ENCODE measurements at places on chromosomes 5 and 9. TPM values are rescaled to one million over a fixed set of nuclear protein-coding genes. Genes with fewer than 3 reads are reported as not detected.

- peaks cover 4% of the 10 kb centered on the region for H3K4me1 ChIP-seq
- no peaks in the 10 kb centered on the region for H3K36me3 ChIP-seq
- H3K4me3 ChIP-seq = no peak overlapping the region
- no peak overlapping the region for H3K27ac ChIP-seq
These were observed 49.9 kb upstream of the GPR151 start for GRCh38 chr5:146565764-146566367.

DNA sequence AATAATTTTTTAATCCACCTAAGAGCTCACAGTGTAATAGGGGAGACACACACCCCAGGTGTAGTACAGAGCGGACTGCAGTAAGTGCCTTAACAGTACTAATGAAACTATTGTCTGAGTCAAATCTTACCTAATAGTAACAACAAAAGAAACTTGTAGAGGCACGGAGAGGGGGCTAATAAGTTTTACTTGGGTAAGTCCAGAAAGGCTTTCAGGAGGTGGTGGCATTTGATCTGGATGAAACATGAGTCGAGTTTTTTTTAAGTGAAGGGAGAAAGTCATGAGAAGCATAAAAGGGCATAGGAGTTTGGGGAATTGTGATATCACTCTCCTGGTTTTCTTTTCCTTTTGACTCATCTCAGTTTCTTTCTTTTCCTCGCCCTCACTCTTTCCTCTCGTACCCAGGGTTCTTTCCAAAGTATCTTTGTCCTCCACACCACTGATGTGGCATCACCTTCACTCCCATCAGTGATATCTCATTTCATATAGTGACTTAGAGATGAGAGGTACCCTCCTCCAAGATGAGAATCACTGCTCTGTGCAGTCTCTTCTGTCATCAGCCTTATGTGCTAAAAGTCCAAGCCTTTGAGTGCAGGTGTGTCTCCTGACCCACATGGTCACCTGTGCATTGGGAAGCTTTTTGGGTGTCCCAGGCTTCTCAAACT, 2.0 kb downstream of the CTNNA1 start:
- H3K27me3 ChIP-seq = peaks cover 51% of the 10 kb centered on the region
- H3K4me1 ChIP-seq = peaks cover 8% of the 10 kb centered on the region
- peaks cover 3% of the 10 kb centered on the region for H3K36me3 ChIP-seq
- H3K4me3 ChIP-seq = no peak overlapping the region
- DNase-seq = no peak

- H3K36me3 ChIP-seq = no peaks in the 10 kb centered on the region
- no peak overlapping the region for H3K27ac ChIP-seq
- DNase-seq = no peak
- peaks cover 2% of the 10 kb centered on the region for H3K27me3 ChIP-seq
These were observed 372.1 kb upstream of the RIOK2 start for GRCh38 chr5:97554977-97555643.

DNA sequence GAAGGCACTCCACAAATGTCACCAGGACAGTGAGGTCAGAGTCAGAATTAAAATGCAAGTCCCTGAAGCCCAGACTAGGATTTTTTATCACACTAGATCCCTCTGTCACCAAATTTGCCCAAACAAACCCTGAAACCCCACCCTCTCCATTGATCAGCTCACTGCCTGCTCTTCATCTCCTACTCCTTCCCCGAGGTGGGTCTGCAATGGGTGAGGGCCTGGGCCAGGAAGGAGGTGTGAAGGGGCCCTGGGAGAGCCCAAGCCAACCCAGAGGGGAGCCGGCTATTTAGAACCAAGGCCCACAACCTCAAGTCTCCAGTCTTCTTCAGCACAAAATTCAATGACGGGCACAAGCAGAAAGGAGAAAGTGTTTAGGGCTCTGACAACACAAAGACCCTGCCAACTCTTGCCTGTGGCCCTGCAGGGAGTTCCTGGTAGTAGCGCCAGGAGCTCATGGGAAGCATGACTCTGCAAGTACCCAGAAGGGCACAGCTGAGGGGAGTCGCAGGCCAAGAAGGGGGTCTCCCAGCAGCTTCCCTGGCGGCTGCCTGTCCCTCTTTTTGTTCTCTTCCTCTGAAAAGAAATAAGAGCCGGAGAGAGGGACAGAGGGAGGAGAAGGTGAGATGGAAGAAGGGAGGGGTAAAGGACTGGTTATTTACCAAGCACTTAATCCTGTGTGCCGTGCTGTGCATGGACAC, 5.5 kb downstream of the FOXI1 start:
- DNase-seq = no peak
- H3K27ac ChIP-seq = no peak overlapping the region
- peaks cover 4% of the 10 kb centered on the region for H3K27me3 ChIP-seq
- no peaks in the 10 kb centered on the region for H3K4me1 ChIP-seq

The DOCK8 gene
- 319 TPM for total RNA-seq

GRCh38 chr9:99118782-99119466, 14.0 kb downstream of the TGFBR1 start:
- H3K27ac ChIP-seq = peak overlapping the region; percentile 93
- DNase-seq = no peak
- H3K4me3 ChIP-seq = peak overlapping the region; percentile 83
- H3K36me3 ChIP-seq = peaks cover 46% of the 10 kb centered on the region
- no peaks in the 10 kb centered on the region for H3K27me3 ChIP-seq
- peaks cover 70% of the 10 kb centered on the region for H3K4me1 ChIP-seq
